Urinary bladder (tissue), 4 donors: ENCODE measurements at places on chromosomes 13 and 19. TPM values are rescaled to one million over a fixed set of nuclear protein-coding genes. Genes with fewer than 3 reads are reported as not detected.

Gene FGF22
- total RNA-seq: not detected

Gene NCAN
- 0.42 TPM for total RNA-seq

Gene SIGLEC9
- 1.4 TPM for total RNA-seq

Gene C2CD4C
- 0.42 TPM for total RNA-seq
